ENCODE measurements at places on chromosomes 16 and 17. TPM values are rescaled to one million over a fixed set of nuclear protein-coding genes. Genes with fewer than 3 reads are reported as not detected.

Gene PDPR
- 25.3 TPM for total RNA-seq

DNA sequence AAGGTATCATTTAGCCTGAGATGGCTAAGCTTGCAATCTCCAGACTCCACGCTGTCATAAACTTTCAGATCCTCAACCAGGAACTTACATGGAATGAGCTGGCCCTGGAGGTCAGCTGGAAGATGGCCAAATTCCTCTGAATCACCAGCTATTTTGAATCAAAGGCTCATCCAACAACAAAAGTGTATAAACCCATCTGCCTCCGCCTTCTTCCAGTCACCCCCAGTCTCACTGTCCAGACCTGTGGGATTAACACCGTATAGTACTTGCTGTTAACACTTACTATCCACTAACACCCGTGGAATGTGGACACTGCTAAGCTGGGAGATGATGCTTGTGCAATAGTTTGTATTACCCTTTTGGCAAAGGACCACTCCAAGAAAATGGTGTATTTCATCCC lies 1.9 kb upstream of the LCMT1 start:
- H3K4me1 ChIP-seq, result peaks cover 31% of the 10 kb centered on the region
- no peaks in the 10 kb centered on the region for H3K27me3 ChIP-seq
- H3K27ac ChIP-seq, result no peak overlapping the region

GRCh38 chr16:73036074-73036826 lies 11.7 kb downstream of the ZFHX3 start:
- peak overlapping the region; percentile 37 for H3K4me3 ChIP-seq
- H3K27me3 ChIP-seq, result no peaks in the 10 kb centered on the region

DNA sequence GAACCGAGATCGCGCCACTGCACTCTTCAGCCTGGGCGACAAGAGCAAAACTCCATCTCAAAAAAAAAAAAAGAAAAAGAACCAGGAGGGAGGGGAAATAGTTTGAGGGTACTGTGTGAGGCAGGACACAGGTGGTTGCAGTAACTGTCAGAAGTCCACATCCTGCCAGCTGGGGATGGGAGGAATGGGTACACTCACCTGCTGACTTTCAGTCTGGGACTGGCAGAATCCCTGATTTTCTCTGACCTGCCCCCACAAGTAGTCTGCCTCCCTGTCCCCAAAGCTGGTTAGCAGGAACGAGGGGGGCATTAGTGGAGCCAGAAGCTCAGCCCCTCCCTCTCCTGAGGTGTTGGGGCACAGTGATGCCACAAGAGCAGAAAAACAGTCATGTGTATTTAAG lies 7.1 kb upstream of the ARL5C start:
- no peaks in the 10 kb centered on the region for H3K36me3 ChIP-seq
- H3K27me3 ChIP-seq, result no peaks in the 10 kb centered on the region
- no peak overlapping the region for H3K4me3 ChIP-seq
- peaks cover 11% of the 10 kb centered on the region for H3K4me1 ChIP-seq
- DNase-seq, result no peak

Gene CMTM1
- total RNA-seq, result 4.0 TPM

DNA sequence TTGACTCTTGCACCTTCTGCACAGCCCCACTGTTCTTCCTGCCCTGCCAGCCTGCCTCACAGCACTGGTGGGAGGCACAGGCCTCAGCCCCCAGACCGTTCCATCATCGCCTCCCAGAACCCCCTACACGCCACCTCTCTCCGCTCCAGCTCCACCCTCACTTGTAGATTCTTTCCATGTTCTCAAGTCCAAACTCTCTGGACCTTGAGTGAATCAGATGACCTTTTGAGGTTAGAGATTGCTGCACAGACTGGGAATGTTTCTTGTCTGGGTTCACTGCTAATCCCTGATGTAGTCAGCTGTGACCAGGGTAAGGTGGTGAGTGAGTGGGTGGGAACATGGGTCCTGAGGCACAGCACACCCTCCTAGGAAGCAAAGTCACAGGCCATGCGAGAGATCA lies 272.4 kb downstream of the IRF8 start:
- peaks cover 20% of the 10 kb centered on the region for H3K27me3 ChIP-seq
- no peaks in the 10 kb centered on the region for H3K4me1 ChIP-seq

- H3K36me3 ChIP-seq, result no peaks in the 10 kb centered on the region
- H3K4me3 ChIP-seq, result peak overlapping the region; percentile 70
- H3K27me3 ChIP-seq, result peaks cover 19% of the 10 kb centered on the region
- DNase-seq, result peak; percentile 47
- H3K27ac ChIP-seq, result no peak overlapping the region
These were observed 2.0 kb downstream of the HOXB8 start for GRCh38 chr17:48612854-48613691.

DNA sequence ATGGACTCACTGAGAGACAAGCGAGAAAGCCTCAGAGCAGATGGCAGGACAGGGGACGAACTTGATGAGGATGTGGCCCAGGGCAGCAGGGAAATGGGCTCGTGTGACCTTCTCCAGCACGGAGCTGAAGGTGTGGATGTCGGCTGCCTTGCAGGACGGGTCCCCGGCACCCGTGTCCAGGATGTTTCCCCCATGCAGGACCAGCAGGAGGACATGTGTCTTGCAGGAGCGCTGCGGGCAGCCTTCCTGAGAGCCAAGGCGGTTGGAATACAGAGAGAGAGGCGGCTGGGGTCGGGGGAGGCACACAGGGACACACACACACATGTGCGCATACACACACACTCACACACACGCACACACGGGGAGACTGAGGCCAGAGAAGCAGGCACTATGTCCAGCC lies 39.3 kb downstream of the PIMREG start:
- peak overlapping the region; percentile 51 for H3K27ac ChIP-seq
- no peaks in the 10 kb centered on the region for H3K36me3 ChIP-seq
- DNase-seq, result no peak
- no peak overlapping the region for H3K4me3 ChIP-seq
- H3K27me3 ChIP-seq, result no peaks in the 10 kb centered on the region

Gene MT3
- total RNA-seq, result not detected

- no peaks in the 10 kb centered on the region for H3K4me1 ChIP-seq
- DNase-seq, result no peak
- no peak overlapping the region for H3K4me3 ChIP-seq
- H3K27ac ChIP-seq, result no peak overlapping the region
- peaks cover 68% of the 10 kb centered on the region for H3K27me3 ChIP-seq
These were observed 17.0 kb upstream of the LHX1 start for GRCh38 chr17:36920032-36921005.

GRCh38 chr17:17549732-17550366 lies 41.7 kb downstream of the PEMT start:
- no peak overlapping the region for H3K4me3 ChIP-seq
- H3K27me3 ChIP-seq, result no peaks in the 10 kb centered on the region
- no peaks in the 10 kb centered on the region for H3K36me3 ChIP-seq
- DNase-seq, result no peak
- H3K27ac ChIP-seq, result no peak overlapping the region

Gene IL34
- total RNA-seq, result 257 TPM

DNA sequence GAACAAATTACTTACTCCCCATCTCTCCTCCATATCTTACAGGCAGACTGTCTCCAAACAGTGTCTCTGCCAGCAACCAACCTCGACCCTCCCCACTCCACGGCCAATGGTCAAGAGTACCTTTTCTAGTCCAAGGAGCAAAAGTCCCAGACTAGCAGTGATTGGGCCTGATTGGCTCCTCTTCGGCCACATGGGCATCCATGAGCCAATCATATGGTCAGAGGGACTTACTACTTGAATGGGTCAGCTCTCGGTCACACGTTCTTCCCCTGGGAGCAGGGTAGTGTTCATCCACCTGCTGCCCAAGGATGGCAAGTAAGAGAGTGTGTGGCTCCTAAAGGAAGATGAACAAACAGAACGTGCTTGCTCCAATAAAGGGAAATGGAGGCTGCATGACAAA lies 84.6 kb downstream of the C16orf78 start:
- H3K27me3 ChIP-seq, result peaks cover 9% of the 10 kb centered on the region
- H3K4me1 ChIP-seq, result no peaks in the 10 kb centered on the region
- H3K4me3 ChIP-seq, result no peak overlapping the region
- H3K36me3 ChIP-seq, result no peaks in the 10 kb centered on the region
- no peak overlapping the region for H3K27ac ChIP-seq

GRCh38 chr17:20092973-20093626 lies 83.9 kb downstream of the SPECC1 start:
- H3K36me3 ChIP-seq, result peaks cover 17% of the 10 kb centered on the region
- no peaks in the 10 kb centered on the region for H3K27me3 ChIP-seq
- DNase-seq, result no peak
- no peak overlapping the region for H3K4me3 ChIP-seq
- no peak overlapping the region for H3K27ac ChIP-seq

DNA sequence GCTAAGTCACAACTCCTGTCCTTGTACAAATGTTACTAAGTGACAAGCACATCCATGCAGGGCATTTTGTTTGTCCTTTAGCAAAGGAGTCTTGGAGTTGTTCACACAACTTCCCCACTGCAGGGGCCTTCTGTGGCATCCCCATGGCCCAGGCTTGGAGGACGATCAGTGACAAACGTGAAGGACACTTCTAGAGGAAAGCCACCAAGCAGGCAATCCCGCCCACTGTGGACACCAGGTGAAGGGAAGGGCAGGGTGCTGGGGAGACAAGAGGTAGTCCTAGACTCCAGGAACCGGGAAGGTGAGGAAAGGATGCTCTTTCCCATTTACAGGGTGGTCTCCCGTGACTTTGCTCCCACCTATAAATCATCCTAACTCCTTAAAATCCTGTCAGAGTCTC lies 4.1 kb downstream of the WDR45B start:
- no peaks in the 10 kb centered on the region for H3K27me3 ChIP-seq
- peak; percentile 52 for DNase-seq
- H3K27ac ChIP-seq, result no peak overlapping the region
- no peak overlapping the region for H3K4me3 ChIP-seq
- H3K4me1 ChIP-seq, result peaks cover 19% of the 10 kb centered on the region

- no peak for DNase-seq
- no peaks in the 10 kb centered on the region for H3K36me3 ChIP-seq
- no peak overlapping the region for H3K27ac ChIP-seq
- no peak overlapping the region for H3K4me3 ChIP-seq
- H3K4me1 ChIP-seq, result peaks cover 6% of the 10 kb centered on the region
These were observed 58.7 kb upstream of the DLX4 start for GRCh38 chr17:49910094-49910857.

Gene CCDC144A
- total RNA-seq, result 8.7 TPM

DNA sequence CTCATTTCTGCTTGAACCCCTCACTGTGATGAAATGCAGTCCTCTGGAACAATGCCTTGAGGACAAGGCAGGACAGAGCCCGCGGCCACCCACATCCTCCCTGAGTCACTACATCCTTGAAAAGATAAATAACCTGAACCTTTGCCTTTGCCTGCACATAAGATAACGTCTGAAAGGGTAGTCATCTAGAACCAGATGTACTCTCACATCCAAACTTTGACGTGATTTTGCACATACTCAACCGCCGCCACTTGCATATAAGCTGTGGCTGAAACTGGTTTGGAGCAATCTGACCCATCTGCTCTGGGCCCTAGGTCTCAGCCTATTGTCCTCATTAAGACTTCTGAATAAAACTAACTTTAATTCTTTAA lies 252.1 kb downstream of the PHKB start:
- H3K27me3 ChIP-seq, result no peaks in the 10 kb centered on the region
- H3K36me3 ChIP-seq, result no peaks in the 10 kb centered on the region
- no peak overlapping the region for H3K4me3 ChIP-seq
- H3K4me1 ChIP-seq, result no peaks in the 10 kb centered on the region
- H3K27ac ChIP-seq, result no peak overlapping the region

DNA sequence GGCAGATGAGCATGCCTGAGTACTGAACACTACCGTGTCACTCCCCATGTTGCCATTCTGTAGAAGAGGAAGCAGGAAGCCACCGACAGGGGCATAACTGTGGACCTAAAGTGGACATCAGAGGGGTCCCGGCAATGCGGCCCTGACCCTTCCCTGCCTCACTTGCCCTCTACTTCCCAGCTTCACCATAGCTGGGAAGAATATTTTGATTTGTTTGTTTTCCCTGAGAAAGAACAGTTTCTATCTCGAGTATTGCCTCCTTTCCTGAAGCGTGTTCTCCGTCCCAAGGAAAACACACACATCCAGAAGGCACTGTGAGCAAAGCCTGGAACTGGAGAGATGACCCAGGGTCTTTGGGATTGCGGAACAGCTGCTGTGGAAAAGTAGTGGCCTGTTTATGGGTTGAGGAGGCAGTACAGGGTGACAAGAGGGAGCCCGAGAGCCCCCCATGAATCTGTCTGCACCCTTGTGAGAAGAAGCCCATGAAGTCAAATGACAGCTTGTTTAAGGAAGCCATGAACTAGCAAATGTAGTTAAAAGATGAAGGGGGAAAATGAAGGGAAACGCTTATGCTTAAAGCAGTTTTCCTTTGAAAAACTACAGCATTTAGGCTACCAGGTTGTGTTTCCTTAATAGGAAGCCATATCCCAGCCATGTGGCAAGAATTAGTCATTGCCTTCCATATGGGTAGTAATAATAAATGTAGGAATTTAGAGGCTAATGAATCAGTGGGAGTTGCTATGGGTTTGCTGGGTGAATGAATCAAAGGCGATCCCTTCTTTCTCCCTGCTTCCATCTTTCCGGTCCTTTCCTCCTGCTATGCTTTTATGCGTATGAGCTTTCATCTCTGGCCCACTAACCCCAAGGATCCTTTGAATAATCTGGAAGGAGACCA lies 90.0 kb upstream of the TBX2 start:
- no peaks in the 10 kb centered on the region for H3K36me3 ChIP-seq
- H3K4me1 ChIP-seq, result peaks cover 5% of the 10 kb centered on the region
- DNase-seq, result no peak
- no peak overlapping the region for H3K27ac ChIP-seq
- no peaks in the 10 kb centered on the region for H3K27me3 ChIP-seq

Gene CD300H
- total RNA-seq, result not detected

Gene HOXB1
- total RNA-seq, result not detected

DNA sequence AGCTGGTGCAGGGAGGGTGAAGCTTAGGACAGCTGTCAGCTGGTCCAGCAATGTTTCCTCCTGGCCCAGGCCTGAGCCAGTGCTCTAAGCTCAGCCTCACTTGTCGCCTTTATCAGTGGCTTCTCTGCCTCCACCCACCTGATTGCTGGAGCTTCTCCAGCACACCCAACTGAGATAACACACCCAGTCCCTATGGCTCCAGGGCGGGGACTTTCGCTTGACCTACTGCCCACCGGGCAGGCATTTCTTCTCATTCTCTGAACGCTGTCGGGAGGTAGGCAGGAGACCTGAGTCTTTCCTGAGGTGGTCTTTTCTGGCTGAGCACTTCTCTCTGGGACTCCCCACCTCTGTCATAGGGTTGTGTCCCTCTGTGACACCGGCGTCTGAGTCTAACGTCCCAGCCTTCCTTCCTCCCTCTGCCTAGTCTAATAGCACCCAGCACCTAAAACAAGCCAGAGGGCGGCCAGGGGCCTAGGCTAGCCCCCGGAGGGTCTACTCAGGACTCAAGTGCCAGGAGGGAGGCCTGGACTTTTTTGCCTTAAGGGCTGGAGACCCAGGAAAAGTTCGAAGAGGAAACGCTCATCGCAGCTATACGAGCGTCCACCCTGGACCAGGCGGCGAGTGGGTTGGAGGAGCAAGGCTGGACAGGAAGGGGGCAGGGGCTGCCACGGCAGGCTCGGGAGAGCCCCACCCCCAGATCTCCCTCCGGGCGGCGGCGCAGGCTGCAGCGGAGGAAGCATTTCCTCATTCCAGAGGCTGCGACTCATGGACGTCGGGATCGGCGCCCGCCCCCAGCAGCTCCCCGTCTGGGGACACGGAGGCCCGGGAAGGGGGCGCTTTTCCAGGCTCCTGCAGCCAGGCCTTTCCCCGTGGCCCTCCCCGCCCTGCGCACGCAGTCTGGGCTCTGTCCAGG lies 756 bp downstream of the TAX1BP3 start:
- H3K36me3 ChIP-seq, result peaks cover 17% of the 10 kb centered on the region
- peak overlapping the region; percentile 80 for H3K27ac ChIP-seq
- peak overlapping the region; percentile 98 for H3K4me3 ChIP-seq
- H3K27me3 ChIP-seq, result no peaks in the 10 kb centered on the region

Measured in spleen (tissue), 13 donors.